Retina (tissue), 1 donor: ENCODE measurements at places on chromosomes 16 and 17.

GRCh38 chr17:77456951-77457548 lies 316.3 kb downstream of the SEC14L1 start:
- no peak for DNase-seq

- no peak for DNase-seq
Observed at GRCh38 chr17:44898768-44899073, 524 bp downstream of the EFTUD2 start.

DNA sequence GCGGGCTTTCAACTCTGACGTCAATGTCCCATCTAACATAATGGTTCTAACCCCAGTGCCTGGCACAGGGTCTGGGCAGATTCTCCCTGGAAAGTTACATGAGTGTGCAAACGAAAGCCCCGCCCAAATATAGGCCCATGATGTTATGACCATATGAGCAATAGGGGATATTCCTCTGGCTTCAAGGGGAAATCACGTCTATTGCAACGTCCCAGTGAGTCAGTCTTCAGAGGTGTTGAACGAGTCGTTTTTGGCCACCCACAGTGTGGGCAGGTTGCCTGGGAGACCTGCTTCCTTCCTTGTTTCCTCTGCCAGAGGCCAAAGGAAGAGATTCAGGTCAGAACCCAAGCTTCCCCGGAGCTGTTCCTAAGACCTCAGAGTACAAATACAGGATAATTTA lies 30.3 kb downstream of the PIK3R5 start:
- DNase-seq: no peak

GRCh38 chr17:4043862-4044261 lies 79.6 kb upstream of the ATP2A3 start:
- no peak for DNase-seq

DNA sequence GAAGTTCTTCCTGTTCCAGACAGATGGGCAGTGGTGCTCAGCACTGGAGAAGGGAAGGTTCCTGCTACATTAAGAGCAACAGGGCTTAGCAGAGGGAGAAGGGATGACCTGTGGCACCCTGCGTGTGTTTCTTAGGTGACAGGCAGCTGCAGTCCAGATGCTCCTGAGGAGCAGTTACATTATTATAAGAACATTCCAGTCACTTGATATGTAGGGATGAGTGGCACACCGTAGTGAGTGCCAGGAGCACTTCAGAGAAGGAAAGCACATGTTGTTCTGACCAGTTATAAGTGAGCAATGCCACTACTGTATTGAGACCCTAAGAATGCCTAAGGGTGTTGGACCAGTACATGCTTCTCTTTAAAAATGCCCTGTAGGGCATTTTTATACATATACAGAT lies 39.9 kb upstream of the MRC2 start:
- no peak for DNase-seq

- no peak for DNase-seq
Observed at GRCh38 chr17:44778656-44779210, 19.9 kb downstream of the ADAM11 start.

GRCh38 chr17:64262198-64262999 lies 661 bp downstream of the TEX2 start:
- DNase-seq: no peak

GRCh38 chr17:27089929-27090247 lies 204.0 kb upstream of the WSB1 start:
- no peak for DNase-seq

- no peak for DNase-seq
Observed at GRCh38 chr16:57539072-57539796, 2.9 kb upstream of the CCDC102A start.

DNA sequence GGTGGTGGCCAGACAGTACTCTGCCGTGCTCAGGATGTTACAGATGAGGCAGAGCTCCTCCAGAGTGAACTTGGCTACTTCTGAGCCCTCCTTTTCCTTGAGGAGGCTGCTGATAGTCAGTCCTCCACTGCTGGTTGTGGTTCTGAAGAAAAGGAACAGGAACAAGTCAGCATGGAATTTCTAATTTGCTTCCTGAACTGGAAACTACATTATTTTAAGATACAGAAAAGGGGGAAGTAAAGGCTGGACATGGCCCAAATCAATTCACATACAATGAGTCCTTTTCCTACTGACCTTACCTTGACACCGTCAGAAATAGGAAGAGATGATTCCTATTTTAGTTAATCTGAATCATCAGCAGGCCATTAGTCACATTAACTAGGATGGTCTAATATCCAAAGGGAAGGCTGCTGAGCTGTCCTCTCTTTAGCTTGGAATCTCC lies 154.2 kb downstream of the VPS53 start:
- no peak for DNase-seq

- no peak for DNase-seq
Observed at GRCh38 chr16:1631931-1632637, 19.9 kb downstream of the CRAMP1 start.

DNA sequence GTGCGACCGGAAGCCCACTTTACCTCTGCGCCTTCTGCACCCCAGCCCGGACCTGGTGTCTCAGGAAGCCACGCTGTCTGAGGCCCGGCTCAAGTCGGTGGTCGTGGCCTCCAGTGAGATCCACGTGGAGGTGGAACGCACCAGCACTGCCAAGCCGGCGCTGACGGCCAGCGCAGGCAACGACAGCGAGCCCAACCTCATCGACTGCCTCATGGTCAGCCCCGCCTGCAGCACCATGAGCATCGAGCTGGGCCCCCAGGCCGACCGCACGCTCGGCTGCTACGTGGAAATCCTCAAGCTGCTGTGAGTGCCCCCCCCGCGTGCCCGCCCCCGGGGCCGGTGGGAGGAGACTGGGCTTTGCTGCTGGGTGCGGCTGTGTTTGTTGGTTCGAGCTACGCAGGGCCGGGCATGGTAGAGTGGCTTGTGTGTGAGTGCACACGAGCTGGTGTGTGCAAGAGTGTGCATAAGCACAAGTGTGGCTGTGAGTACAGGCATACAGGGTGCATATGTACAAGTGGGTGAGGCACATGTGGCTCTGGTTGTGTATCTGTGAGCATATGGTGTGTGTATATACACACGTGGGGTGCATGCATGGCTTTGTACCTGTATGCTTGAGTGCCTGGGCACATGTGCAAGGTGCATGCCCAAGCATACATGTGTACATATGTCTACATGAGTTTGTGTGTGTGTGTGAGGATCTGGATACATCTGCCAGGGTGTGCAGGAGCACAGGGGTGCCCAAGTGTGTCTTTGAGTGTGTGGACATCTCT lies 100.6 kb upstream of the PLCG2 start:
- DNase-seq: no peak

DNA sequence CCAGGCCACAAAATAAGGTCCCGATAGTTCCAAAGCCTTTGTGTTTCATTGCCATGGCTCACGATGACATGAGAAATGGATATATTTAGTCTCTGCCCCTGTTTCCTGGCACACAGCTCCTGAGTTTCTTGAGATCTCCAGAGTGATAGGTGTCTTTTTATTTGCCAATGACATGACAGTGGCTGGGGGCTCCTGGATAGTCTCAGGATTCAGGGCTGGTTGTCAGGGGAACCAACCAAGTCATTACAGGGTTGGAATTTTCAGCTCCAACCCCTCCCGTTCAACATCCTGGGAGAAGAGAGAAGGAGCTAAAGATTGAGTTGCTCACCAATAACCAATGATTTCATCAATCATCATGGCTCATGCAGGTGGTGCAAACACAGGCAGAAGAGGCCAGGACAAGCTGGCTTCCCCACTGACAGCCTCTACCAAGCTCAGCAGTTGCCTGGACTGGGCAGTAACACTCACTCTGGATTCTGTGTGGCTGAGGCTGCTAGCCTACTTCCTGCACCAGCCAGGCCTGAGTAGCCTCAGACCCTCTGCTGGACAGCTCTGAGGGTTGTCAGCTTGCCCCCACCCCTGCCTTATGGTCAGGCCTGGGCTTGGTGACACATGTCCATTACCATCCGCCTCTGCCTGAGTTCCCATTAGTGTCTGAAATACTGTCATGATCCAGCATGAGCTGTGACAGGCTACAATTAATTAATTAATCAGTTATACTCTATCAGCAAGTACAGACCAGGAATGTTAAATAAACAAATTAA lies 534.4 kb upstream of the CDH5 start:
- peak; percentile 42 for DNase-seq

DNA sequence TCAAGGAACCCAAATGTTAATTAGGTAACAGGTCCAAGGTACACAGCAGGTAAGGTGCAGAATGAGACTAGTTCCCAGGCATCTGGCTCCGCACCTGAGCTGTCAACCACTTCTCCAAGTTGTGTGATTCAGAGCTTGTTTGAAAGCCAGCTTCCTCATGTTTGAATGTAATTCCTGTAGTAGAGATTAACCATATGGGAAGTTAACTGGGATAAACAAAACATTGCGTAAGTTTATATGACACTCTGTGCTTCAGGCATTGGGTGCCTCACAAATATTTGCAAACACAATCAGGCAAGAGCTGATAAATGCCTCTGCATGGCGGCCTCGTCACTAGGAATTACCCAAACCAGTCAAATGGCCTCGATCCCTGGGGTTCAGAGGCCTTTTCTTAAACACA lies 27.9 kb upstream of the CPHXL start:
- no peak for DNase-seq

DNA sequence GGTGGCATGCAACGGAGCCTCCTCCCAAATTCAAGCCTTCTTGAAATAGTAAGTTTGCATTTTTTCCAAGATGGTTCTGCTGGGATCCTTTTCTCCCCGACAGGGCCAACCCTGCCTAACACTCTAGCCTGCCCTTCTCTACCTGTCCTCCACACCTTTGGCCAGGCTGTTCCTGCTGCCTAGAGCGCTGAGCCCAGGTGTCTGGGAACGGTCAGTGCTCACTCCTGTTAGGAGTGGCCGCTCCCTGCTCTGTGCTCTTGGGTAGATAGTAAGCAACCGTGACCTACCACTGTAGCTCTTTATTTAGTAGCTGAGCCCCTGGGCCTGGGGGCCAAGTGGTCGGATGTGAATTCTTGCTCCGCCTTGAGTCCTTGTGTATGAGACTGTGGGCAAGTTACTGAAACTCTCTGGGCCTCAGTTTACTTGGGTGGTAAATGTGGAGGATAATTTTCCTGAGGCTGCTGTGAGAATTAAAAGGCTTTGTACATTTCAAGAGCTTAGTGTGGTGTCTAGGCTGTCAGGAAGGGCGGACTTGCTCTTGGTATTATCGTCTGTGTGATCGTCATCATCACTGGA lies 44.0 kb upstream of the GSE1 start:
- no peak for DNase-seq

DNA sequence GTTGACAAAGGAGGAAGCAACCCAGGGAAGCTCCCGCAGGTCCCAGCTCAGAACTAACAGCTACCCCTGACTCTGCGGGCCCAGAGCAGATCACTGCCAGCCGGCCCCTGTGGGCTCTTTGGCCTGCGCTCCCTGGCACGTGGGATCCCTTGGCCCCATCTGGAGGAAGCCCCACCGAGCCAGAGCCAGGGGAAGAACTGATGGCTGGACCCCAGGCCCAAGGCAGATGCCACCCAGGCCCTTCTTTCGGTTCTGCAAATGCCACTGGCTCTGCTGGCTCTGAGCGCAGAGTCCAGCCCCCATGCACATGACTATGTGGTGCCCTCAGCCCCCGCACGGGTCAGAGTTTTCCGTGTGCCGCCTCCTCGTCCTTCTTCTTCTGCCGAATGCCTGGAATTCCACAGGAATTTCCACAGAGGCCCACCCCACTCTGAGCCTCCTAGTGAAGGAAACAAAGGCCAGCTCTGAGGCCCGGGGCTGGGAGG lies 35.8 kb upstream of the SNN start:
- peak; percentile 53 for DNase-seq

- DNase-seq: no peak
Observed at GRCh38 chr17:62737513-62737912, 70.6 kb downstream of the MARCHF10 start.

DNA sequence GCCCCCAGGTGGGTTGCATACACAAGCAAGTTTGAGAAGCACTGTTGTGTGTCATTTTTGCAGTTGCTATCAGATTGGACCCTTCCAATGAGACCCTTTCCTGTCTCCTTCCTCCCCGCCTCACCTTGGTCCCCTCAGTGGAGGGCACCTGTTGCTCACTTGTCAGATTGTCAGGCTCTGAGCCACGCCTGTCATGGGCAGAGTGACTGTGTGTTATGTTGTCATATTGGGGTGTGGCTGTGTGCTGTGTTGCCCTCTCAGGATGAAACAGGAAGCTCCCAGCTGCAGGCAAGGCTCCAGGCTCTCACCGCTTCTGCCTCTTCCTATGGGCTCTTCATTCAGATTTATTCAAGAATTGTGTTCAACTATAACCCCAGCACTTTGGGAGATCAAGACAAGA lies 302.9 kb downstream of the CPPED1 start:
- DNase-seq: no peak

- no peak for DNase-seq
Observed at GRCh38 chr17:62921817-62922216, 44.2 kb upstream of the TANC2 start.

- DNase-seq: peak; percentile 41
Observed at GRCh38 chr16:1333149-1333812, at the start of gene BAIAP3. Gene BAIAP3, plus strand, starts transcription at chr16:1333645. Its CDS starts 4,905 bp downstream, at chr16:1338550.

- no peak for DNase-seq
Observed at GRCh38 chr16:17457997-17458396, 12.8 kb downstream of the XYLT1 start.

DNA sequence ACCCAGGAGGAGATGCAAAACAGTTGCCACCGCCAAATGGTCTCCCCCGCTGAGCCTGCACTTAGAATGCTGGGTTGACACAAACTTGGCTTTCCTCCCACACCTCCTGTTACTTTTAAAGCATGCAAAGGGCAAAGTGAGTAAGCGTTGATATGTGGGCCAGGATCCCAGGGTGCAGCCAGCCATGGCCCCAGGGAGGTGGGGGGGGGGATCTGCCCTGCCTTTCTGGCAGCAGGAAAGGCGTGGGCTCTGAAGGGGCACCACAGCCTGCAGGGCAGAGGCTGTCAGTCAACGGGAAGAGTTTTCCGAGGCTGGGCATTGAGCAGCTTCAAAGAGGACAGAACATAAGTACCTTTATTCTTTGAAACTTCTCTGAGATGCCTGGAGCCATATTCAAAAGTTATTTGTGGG lies 142.3 kb downstream of the ABCC12 start:
- no peak for DNase-seq

DNA sequence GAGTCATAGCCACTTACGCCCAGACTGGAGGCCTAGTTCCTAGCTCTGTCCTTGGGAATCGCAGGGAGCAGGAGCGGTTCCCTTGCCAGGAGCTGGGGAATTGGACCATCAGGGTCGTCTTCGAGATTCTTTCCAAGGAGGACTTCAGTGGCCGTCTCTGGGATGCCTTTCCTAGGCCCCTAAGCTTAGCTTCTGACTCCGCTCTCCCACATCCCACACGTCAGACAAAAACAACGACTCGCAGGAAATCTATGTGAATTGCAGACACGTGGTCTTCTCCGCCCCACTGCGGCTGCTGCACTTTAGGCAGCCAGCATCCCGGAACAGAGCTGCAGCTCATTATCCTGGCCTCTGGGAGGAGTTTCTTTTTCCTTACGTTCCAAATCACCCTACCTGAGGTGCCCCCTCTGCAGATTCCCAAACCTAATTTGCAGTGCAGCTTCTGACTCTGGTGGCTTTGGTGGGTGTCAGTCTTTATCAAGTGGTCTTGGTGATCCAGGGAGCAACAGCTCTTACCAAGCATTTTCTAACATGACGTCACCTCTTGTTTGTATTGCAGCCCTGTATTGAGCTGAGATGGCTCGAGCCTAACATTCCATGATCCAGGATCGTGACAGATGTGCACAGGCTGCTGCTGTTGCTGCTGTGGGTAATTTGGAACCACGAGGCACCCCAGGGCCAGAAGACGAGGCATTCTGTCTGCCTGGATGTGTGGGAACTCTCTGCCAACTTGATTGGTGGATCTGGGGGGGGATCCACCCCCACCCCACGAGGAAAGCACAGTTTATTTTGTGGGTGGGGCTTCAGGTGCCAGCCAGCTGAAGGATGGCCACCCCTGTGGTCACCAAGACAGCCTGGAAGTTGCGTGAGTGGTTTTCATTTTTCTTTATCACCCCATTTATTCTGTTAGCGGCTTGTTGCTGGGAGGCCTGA lies 1.1 kb downstream of the KATNB1 start:
- DNase-seq: peak; percentile 59
